Fibroblast of the conjunctiva (primary cell): ENCODE measurements at places on chromosomes 6 and 20.

DNA sequence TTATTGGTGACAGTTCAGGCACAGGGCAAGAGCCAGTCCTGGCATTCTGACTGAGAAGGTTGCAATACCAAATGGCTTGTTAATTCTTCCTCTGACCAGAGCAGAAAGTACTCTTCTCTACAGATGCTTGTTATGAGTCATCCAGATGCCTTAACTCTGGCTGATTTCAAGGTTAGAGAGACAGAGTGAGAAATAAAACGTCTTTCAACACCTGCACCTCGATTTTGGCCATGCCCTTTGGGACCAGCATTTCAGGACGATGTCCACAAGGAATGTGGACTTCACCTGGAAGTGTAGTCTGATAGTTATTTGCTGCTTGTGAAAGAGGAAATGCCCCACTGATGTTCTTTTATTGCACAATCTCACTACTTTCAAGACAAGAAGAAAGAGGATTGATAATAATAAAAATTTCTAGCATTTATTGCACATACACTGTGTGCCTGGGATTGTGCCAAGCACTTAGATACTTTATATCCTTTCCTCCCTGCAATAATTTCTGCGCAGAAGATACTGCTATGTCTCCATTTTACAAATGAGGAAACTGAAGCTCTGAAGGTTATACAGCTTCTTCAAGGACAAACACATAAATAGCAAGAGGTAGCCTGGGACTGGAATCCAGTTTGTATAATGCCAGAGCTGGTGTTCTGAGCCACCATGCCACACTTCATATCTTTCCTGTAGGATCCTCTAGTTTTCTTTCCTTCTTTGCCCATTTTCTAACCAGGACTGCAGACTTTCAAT, 33.5 kb upstream of the MCM3 start:
- peak; percentile 18 for DNase-seq

GRCh38 chr20:9228774-9229450, 160.0 kb downstream of the PLCB4 start:
- DNase-seq: no peak

GRCh38 chr6:21167790-21168189, 425.8 kb upstream of the SOX4 start:
- no peak for DNase-seq

DNA sequence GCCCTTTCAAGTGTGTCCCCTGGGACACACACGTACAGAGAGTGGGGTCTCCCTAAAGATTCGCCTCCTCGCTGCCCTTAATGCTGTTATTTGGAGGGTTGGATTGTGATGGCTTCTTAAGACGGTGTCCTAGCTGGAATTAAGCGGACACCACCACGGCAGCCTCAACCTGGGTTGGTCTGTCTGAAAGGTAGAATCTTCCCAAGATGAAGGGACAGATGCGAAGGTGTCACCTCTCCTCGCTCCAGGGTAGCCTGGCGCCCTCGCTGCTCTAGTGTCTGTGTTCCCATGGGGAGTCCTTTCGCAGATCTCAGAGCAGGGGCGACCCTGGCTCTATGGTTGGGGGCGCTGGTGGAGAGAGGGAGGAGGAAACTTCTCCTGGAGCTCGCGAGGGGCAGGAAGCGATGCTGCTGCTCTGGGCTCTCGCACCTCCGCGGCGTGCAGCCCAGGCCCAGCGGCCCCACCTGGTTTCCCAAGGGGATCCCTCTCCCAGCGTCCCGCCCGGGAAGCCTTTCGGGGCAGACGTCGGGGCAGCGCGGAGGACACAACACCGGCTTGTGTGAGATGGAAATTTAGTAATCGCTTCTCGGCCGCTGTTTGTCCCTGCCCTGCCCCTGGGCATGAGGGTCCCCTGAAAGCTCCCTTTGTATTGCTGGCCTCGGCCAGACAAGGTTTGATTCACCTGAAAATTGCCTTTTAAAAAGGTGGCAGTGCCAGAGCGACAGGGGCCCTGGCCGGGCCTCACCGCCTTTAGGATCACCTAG, 1.7 kb downstream of the RSPO3 start:
- DNase-seq: no peak

DNA sequence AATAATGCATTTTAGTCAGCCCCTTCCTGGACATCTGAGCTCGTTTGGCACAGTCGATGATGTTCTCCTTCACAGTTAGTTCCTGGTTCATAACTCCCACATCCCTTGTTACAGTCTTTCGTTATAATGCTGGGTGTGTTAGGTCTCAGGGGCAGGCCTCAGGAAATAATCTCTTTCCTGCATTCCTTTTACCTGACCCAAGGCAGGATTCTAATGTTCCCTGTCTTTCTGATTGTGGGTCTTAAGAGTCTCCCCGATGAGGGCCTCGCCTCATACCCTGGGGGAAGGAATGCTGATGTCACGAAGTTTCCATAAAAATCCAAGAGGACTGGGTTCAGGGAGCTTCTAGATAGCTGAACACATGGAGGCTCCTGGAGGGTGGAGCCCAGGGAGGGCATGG, 104.0 kb upstream of the CARMIL1 start:
- DNase-seq: no peak

- DNase-seq: no peak
Observed at GRCh38 chr6:137698636-137699030, 168.4 kb upstream of the TNFAIP3 start.

- DNase-seq: no peak
Observed at GRCh38 chr20:4325548-4326187, 310.3 kb upstream of the RNF24 start.

GRCh38 chr20:52033313-52033712, 158.3 kb downstream of the ZFP64 start:
- DNase-seq: no peak

GRCh38 chr6:81770381-81770780, 17.9 kb upstream of the TENT5A start:
- no peak for DNase-seq
